ENCODE measurements at places on chromosomes 4 and X.

GRCh38 chr4:93791570-93792195, 36.9 kb upstream of the ATOH1 start:
- DNase-seq, result no peak

- DNase-seq, result no peak
These were observed 3.1 kb upstream of the ELOVL6 start for GRCh38 chr4:110201502-110201901.

- no peak for DNase-seq
These were observed 7.4 kb downstream of the PCDH18 start for GRCh38 chr4:137524725-137525369.

DNA sequence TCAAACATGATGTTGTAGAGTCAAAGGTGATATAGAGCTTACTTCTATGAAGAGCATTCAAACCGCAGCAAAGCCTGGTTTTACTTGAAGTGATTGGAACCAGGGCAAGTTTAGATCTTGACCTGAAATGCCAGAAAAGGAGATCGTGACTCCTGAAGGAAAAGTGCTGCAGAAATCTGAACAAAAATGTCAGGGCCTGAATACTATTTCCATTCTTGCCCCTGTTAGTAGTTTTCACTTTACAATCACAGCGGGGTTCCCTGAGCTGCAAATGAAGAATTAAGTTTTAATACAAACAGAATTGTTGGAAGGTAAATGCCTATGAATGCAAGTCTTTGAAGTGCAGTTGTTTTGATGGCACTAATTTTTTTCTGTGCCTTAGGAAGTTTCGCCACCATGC, 4.1 kb downstream of the SLIT2 start:
- DNase-seq, result no peak

GRCh38 chr4:12734586-12734985, 749.6 kb downstream of the RAB28 start:
- no peak for DNase-seq
